ENCODE measurements at places on chromosomes 7 and 10. TPM values are rescaled to one million over a fixed set of nuclear protein-coding genes. Genes with fewer than 3 reads are reported as not detected.

The MOGAT3 gene
- polyA plus RNA-seq = not detected

DNA sequence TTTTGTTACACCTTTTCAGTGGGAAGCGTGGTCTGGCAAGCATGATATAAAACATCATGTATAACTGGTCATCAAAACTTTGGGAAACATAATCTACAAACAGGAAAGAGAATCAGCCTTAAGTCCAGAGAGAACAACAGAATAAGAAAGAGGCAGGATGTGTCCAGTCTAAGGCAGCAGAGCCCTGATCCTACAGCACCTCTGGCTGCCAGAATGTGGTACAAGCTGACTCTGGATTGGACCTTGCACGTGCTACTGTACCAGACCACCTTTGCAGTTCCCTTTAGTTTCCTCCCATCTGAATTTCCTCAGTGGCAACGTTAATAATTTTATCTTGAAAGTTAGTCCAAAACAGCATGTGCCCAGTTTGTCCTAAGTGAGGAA, 824.6 kb upstream of the IGFBP3 start:
- DNase-seq = no peak

GRCh38 chr7:140231771-140232491, 55.1 kb upstream of the KDM7A start:
- DNase-seq = peak; percentile 70

The DPP6 gene
- polyA plus RNA-seq = not detected

DNA sequence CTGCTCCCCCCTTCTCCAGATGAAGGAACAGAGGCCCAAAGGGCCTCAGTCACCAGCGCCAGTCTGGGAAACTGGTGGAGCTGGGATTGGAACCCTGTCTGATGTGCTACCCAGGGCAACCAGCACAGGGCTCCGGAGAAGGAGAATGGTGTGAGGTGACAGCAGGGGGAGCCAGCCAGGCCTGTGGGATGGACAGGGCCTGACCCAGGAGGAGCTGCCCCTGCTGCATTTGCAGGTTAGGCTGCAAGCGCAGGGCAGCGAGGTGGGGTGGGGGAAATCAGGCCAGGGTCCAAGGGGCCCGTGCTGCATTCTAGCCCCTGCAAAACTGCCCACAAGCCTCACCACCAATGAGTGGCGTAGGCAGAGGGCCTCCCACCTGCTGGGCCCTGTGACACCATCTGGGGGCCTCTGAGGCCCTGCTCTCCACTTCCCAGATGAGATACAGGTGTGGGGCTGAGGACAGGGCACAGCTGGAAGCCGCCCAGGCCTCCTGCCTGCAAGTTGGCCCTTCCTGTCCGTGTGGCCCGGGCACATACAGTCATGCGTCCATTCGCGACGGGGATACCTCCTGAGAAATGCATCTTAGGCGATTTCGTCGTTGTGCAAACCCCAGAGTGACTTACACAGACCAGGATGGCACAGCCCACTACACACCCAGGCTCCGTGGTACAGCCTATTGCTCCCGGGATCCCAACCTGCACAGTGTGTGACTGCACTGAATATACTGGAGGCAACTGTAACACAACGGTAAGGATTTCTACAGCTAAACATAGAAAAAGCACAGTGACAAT, 45.3 kb downstream of the RASGEF1A start:
- DNase-seq = no peak

GRCh38 chr7:29561271-29561670, 2.4 kb upstream of the PRR15 start:
- no peak for DNase-seq

DNA sequence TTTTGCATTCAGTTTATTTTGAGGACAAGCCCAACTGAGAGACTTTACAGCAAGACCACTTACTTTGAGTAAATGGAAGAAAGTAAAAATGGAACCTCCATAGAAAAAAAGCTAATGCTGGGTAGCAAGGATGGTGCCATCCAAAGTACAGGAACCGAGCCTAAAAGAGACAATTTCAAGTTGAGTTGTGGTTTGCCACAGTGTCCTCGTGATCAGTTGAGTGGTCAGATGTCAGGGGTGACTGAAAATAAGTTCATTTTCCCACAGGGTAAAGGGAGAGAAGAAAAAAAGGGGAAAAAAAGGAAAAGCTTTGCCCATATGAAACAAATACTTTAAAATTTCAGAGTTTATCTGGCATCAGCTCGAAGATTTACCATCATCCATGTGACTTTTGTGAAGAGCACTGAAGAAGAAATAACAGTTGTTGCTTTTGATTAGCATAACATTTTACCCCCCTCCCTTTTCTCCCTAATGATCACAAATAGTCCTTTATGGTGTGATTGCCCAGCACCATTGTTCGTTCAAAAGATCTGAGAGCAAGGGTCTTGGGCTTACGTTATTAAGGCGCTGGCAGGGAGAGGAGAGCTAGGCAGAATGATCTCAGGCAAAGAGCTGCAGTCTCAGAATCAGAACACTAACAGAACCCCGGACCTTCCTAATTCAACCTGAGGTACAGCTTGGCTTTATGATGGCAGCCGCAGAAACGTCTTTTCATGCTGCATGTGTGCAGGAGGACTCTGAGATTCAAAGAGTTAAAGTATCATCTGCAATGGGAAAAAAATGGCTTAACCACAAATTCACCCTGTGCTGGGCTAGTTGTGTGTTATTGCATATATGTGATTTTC, 338.1 kb downstream of the RNLS start:
- no peak for DNase-seq

GRCh38 chr10:86344281-86344680, 22.3 kb downstream of the GRID1 start:
- DNase-seq = no peak

GRCh38 chr7:42614636-42615035, 297.2 kb downstream of the C7orf25 start:
- DNase-seq = no peak

The LIPF gene
- not detected for polyA plus RNA-seq

DNA sequence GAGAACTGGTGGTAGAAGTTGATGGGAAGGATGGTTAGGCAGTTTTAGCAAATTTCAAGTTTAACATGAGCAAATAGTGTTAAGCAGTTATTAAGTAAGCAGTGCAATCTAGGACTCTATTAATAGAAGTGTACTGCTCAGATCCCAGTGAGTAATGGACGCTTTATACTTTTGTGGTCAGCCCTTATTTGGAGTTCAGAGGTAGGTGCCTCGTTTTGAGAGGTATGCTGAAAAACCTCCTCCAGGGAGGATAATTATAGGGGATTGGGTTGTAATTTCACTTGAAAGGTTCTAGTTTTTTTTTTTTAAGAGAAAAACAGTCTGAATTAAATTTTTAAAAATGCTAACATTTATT, 33.5 kb upstream of the CCDC7 start:
- DNase-seq = no peak

GRCh38 chr10:27743012-27743876, 2.4 kb downstream of the MKX start:
- peak; percentile 40 for DNase-seq

DNA sequence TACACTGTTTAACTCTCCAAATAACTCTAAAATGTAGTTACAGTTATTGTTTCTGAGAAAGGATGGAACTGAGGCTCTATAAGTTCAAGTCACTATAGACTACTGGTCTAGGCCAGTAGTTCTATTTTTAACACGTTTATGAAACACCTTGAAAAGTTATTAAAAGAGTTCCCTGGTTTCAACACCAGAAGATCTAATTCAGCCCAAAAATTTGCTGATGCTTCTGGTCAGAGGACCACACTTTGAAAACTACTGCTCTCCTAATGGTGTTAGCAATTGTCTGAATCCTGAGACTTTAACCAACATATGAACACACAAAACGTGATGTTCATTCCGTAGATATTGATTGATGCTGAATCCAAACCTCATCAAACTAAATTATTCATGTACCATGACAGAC, 658.6 kb upstream of the STEAP1 start:
- DNase-seq = no peak

The NME8 gene
- not detected for polyA plus RNA-seq

The SPDYE9 gene
- not detected for polyA plus RNA-seq

- no peak for DNase-seq
These were observed 62.2 kb downstream of the FAM241B start for GRCh38 chr10:69692267-69692666.

- no peak for DNase-seq
These were observed 54.7 kb upstream of the EBF3 start for GRCh38 chr10:130018730-130019185.

DNA sequence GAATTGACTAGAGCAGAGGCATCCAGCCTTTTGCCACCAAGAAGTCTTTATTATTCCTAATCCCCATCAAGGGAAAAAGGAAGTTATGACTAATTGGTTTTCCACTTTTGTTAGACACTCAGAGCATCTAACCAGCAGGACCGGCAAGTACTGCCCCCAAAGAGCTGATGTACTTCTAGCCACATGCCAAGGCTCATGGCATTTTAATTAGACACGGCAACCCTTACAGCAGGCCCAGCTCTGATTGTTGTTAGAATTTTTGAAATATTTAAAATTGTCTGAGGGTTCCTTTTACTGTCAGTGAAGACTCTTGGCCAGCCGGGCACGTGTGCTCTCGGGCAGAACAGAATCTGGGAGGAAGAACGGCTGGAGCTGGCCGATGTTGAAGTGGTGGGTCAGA, 114.8 kb downstream of the SPAG6 start:
- no peak for DNase-seq

DNA sequence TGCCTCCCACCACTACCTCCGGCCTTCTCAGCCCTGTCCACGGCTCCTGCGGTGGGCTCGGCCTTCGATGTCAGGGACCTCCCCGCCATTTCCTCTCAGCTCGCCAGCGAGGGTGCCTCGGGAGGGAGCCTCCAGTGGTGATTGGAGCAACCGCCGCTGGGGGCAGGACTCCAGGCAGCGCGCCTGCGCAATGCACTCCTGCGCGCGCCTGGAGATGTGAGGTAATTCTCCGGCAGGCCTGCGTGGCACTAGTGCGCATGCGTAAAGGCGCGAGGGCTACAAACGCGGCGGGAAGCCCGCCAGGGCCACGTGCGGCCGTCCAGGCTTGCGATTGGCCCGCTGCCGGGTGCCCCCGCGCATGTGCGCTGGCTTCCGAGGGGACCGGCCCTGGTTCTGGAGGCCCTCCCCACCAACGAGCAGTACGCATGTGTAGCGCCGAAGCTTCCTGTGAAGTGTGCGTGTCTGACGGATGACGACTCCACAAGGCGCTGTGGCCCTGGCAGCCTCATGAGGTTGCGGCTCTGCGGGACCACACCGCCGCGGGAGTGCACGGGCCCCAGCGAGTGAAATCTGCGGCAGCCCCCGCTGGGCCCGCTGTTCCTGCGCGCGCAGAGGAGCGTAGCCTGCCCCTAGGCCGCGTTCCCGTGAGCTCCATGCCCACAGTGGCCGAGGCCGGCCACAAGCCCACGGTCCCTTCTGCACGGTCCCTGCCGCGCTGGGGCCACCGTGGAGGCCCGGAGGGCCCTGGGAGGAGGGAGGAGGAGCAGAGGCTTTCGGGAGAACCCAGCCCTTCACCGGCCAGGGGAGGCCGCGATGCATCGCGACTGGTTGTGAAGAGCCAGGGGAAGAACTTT, at the start of gene SYCE1:
Gene SYCE1, minus strand, starts transcription at position 143 of the 854 bp plus-strand sequence. Its CDS starts 54 bp downstream, at position 89.
- DNase-seq = peak; percentile 52

DNA sequence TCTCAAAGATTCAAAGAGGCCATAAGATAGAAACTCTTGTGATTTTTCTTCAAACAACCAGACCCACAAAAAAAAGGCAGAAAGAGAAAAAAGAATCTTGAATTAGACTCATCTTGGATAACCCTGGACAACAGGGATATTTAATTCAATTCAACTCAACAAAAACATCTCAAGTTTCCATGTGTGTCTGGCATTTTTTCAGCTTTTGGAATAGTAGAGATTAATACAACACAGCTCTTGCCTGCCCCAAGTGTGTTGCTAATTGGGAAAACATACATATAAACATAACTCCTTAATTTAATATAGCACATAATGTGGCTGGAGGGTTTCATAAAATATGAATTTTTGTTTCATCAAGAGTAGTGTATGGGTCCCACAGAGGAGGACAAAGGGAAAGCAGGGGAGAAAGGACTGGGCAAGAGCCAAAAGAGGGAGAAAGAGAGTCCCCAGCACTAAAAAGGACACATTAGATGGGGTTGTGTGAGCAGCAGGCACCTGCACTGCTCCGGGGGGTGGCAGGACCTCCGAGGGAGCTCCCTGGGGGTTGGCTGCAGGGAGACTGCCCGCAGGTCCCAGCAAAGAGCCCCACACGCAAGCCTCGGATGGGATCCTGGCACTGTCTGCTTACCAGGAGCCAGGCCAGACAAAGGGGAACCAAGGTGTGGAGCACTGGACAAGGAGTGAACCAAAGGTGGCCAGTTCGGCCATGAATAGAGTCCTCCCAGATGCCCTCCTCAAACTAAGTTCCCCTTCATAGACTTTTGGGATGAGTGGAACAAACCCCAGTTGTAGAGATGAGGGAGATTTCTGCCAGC, 65.6 kb upstream of the TMEM72 start:
- DNase-seq = no peak

The CYP2E1 gene
- polyA plus RNA-seq = 1.1 TPM

GRCh38 chr10:110083884-110084283, 76.1 kb downstream of the ADD3 start:
- no peak for DNase-seq

DNA sequence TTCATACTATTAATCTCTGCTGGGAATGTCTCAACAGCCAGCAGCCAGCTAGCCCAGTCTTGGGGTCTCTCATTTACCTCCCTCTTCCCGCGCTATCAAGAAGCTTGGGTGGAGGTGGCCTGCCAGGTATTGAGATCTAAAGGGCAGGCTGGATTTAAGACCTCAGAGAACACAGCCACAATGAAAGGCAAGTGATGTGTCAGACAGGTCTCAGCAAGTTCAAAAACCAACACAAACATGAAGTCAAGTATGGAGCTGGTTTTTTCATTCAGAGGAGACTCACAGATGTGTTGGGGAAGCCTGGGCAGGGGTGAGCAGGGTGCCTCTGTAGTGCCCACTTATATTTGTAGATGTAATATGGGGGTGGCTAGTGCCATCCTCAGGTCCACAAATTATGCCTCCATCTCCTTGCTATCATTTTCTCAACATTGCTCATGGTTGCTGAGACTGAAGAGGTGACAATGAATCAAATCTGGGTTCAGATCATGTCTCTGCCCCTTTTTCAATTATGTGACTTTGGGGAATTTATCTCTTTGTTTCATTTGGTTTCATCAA, 27.7 kb upstream of the CROT start:
- DNase-seq = no peak

DNA sequence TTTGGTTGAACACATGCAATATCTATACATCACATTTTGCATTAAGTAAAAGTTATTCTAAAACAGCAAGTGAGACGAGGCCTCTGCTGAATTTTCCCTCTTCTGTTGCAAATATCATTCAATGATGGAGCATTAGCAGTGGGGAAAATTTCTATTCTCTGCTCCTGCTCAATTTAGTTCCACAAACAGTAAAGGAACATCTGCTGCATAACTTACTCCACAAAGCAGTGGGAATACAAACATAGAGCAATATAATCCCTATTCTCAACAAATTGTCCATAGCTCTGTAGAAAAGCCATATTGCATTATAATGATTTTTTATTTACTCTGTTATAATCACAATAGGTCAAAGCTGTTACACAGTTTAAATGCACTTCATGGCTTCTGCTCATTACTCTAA, 5.9 kb downstream of the AGR3 start:
- no peak for DNase-seq

- no peak for DNase-seq
These were observed 50.4 kb downstream of the MGAM2 start for GRCh38 chr7:142161921-142162320.

- DNase-seq = no peak
These were observed 3.9 kb upstream of the ITGB1 start for GRCh38 chr10:32961895-32962369.

The FAM25A gene
- polyA plus RNA-seq = not detected

All from B cell (primary cell).